ENCODE measurements at places on chromosomes 3 and 15.

DNA sequence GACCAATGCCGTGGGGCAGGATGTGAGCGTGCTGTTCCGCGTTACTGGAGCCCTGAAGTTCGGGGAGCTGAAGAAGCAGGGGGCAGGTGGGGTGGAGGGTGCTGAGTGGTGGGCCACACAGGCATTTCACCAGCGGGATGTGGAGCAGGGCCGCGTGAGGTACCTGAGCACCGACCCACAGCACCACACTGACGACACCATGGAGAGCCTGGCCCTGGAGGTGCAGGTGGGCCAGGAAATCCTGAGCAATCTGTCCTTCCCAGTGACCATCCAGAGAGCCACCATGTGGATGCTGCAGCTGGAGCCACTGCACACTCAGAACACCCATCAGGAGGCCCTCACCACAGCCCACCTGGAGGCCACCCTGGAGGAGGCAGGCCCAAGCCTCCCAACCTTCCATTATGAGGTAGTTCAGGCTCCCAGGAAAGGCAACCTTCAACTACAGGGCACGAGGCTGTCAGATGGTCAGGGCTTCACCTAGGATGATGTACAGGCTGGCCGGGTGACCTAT is 179.6 kb downstream of the TBC1D2B start:
- no peak for DNase-seq

DNA sequence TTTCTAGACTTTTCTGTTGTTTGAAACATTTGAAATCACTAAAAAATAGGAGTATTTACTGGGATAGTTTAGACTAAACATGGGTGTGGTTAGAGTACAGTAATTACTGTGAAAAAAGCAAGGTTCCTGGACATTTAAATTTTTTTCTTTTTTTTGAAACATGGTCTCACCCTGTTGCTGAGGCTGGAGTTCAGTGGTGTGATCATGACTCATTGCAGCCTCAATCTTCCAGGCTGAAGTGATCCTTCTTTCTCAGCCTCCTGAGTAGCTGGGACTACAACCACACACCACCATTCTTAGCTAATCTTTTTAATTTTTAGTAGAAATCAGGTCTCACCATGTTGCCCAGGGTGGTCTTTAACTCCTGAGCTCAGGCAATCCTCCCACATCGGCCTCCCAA is 20.4 kb upstream of the CELF6 start:
- no peak for DNase-seq

GRCh38 chr15:50227076-50227475 is 38.5 kb downstream of the HDC start:
- peak; percentile 66 for DNase-seq

DNA sequence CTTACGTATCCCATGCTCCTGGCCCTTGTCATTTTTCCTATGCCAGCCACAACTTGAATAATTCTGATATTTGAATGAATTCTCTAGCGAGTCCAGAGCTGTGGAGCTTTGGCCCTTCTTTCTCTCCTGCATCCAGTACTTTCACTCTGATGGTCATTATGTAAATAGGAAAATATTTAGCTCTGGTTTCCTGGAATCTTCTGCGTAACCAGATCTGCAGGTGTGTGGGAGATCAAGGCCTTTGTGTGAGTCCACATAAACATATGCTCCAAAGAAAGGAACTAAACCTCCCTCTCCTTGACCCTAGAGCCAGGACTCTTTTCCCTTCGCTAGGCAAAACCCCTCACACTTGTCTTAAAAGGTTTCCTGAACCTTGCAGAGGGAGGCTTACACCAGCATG is 132.5 kb upstream of the THBS1 start:
- DNase-seq: no peak

DNA sequence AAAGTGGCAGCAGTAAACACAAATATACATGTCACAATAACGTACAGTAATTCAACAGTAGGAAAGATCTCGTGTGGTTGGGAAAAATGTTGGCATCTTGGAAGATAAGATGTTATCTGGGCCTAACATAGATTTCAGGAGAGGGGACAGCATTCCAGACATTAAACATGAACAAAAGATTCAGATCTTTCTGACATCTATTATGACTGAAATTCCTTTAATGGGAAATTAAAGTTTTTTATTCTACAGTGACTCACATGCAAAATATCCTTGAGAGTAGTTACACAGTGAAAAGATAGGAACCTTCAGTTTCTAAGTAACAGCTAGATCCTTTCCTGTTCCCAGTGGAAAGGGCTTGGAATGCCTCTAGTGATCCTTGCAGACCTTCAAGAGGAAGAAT is 9.2 kb downstream of the NDUFB5 start:
- peak; percentile 19 for DNase-seq

GRCh38 chr3:45509038-45509767 is 85.3 kb upstream of the LIMD1 start:
- DNase-seq: peak; percentile 83

DNA sequence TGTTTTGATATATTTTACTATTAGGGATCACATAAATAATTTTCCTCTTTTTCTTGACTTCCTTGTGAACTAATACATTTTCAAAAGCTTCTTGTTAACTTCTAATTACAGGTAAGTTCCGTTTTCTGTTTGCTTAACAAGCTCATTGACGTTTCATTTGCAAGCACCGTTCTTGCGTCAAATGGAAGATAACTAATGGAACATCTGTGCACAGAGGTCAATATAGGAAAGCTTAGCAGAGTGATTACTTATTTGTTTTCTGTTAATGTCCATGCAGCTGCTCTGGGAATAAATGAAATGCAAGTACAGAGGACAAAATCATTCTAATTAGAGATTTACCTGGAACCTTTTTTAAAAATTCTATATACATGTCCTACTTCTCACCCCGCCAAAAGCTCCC is 115.5 kb upstream of the C2CD4B start:
- no peak for DNase-seq

GRCh38 chr15:74209560-74209958 is 7.0 kb upstream of the STRA6 start:
- DNase-seq: no peak

- no peak for DNase-seq
Measured at GRCh38 chr3:114226313-114226712, 11.1 kb downstream of the ZNF80 start.

- DNase-seq: no peak
Measured at GRCh38 chr3:5499404-5499803, 311.9 kb downstream of the EDEM1 start.

Data from GM04504 (cell line).